ENCODE measurements at places on chromosomes 4 and X.

DNA sequence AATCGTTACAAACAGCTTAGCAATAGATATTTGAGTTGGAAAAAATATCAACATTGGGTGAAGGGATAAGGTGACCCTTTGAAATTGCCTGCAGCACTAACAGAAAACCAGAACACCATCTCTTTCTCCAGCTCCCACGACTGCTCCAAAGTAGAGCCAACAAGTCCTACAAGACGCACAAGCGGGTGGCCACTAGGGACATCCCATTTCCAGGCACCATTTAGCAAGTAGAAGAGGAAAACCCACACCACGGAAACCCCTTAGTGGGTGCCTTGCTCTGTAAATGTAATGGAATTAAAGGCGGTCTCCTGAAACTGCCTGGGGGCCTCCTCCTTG, 1.9 kb downstream of the ARHGAP6 start:
- no peak for DNase-seq

GRCh38 chr4:7970361-7970946, 30.8 kb upstream of the AFAP1 start:
- DNase-seq: no peak

DNA sequence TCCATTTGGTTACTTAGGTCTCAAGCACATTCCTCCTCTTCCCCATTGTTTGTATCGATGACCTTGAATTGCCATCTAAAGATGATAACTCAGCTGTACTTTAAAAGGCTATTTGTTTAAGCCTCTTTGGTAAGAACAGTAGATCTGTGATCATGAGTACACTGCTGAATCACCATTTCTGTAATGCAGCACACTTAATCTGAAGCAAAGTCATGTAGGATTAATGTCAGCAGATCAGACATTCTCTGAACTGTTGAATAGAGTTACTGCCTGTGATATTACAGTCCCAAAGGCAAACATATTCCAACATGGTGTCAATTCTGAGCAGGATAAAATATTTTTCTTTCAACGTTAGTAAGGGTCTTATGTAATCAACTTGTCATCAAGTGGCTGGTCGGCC, 631.6 kb downstream of the TECRL start:
- DNase-seq: no peak

GRCh38 chrX:64976673-64977040, 407 bp upstream of the ZC4H2 start:
- no peak for DNase-seq

- DNase-seq: no peak
These were observed 66.6 kb upstream of the IQSEC2 start for GRCh38 chrX:53347948-53348347.

- no peak for DNase-seq
These were observed 144.4 kb upstream of the GATB start for GRCh38 chr4:151905197-151905596.

- DNase-seq: no peak
These were observed 93.3 kb upstream of the PDE5A start for GRCh38 chr4:119721878-119722277.
